WERI-Rb-1 (cell line): ENCODE measurements at places on chromosomes 4 and X.

- peak; percentile 14 for DNase-seq
These were observed 423 bp downstream of the RPL39 start for GRCh38 chrX:119790977-119791436.

- no peak for DNase-seq
These were observed 59.4 kb downstream of the SHOX start for GRCh38 chrX:689983-690382.

DNA sequence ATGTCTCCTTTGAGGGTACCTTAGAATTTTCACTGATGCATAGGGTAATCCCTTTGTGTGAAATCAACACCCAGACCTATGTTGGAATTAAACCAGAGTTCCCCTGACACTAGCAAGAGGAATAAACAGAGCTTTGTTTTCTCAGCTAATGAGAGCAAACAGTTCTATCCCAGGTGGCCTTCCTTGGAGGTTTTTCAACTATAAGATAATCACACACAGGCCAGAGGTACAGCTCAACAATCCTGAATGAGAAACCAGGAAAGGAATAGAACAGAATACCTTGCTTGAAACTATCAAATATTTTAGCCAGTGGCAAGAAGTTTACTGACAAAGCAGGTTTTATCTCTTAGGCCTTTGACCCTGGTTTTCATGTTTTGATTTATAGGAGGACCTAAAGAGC is 100.2 kb downstream of the OTC start:
- DNase-seq = no peak

DNA sequence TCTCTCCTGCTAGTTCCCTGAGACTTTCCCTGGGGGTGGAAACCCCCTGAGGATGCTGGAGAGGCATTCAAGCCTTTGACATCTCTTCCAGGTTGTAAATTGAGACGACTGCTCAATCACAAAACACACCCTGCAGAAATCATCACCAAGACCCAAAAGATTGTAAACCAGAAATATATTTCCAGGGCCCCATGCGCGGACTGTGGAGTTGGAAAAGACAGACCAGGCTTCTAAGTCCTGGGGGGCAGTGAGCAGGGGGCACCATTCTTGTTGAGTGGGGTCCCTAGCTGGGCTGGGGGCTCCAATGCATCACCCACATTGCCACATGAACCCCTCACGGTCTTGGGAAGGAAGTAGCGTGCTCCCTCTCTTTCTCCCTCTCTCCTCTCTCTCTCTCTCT is 87.9 kb upstream of the C4orf50 start:
- no peak for DNase-seq

GRCh38 chr4:113832803-113833202 is 71.3 kb upstream of the CAMK2D start:
- no peak for DNase-seq

- DNase-seq = no peak
These were observed 25.9 kb downstream of the METTL14 start for GRCh38 chr4:118711052-118711451.

- no peak for DNase-seq
These were observed 1225.9 kb downstream of the PCDH18 start for GRCh38 chr4:136306361-136306760.

DNA sequence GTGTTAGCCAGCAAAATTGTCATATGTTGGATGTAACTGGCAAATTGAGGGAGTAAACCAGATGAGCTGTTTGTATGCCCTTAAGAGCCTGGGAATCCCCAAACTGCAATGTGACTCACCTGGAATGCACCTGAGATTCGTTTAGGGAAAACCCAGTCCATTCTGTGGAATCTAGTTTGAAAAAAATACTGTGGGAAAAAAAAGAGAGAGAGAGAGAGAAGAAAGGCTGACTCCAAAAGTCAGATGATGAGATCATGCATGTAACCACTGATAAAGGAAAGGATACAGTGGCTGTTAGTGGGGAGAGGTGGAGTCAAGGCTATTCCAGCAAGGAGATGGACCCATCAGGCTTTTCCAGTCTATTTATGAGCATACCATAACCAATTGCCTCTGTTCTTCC is 48.5 kb downstream of the SLC9A7 start:
- DNase-seq = no peak

DNA sequence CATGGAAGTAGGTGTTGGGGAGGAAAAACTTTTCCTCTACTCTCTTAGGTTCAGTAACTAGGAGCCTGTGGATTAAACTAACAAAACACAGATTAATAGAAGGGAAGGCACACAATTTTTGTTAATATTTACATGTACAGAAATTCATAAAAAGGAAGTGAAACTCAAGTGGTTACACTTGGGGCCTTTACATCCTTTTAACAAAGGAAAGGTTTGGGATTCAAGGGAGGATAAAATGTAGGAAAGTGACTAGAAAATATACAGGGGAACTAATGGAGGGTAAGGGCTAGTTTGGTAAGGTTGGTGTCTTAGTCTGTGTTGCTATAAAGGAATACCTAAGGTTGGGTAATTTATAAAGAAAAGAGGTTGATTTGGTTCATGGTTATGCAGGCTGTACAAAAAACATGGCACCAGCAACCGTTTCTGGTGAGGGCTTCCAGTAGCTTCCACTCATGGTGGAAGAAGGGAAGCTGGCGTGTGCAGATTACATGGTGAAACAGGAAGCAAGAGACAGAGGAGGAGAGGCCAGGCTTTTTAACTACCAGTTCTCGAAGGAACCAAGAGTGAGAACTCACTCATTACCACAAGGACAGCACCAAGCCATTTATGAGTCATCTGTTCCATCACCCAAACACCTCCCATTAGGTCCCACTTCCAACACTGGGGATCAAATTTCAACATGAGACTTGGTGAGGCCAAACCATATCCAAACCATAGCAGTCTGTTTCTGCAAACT is 124.4 kb downstream of the CHRDL1 start:
- DNase-seq = no peak

GRCh38 chrX:10474913-10475568 is 145.3 kb downstream of the MID1 start:
- no peak for DNase-seq

GRCh38 chr4:6752486-6752829 is 30.1 kb upstream of the KIAA0232 start:
- no peak for DNase-seq

GRCh38 chrX:11419102-11419501 is 125.9 kb downstream of the AMELX start:
- DNase-seq = no peak

GRCh38 chr4:124234771-124235170 is 477.8 kb downstream of the ANKRD50 start:
- DNase-seq = no peak
